ENCODE measurements at places on chromosomes 7 and 10. TPM values are rescaled to one million over a fixed set of nuclear protein-coding genes. Genes with fewer than 3 reads are reported as not detected.

DNA sequence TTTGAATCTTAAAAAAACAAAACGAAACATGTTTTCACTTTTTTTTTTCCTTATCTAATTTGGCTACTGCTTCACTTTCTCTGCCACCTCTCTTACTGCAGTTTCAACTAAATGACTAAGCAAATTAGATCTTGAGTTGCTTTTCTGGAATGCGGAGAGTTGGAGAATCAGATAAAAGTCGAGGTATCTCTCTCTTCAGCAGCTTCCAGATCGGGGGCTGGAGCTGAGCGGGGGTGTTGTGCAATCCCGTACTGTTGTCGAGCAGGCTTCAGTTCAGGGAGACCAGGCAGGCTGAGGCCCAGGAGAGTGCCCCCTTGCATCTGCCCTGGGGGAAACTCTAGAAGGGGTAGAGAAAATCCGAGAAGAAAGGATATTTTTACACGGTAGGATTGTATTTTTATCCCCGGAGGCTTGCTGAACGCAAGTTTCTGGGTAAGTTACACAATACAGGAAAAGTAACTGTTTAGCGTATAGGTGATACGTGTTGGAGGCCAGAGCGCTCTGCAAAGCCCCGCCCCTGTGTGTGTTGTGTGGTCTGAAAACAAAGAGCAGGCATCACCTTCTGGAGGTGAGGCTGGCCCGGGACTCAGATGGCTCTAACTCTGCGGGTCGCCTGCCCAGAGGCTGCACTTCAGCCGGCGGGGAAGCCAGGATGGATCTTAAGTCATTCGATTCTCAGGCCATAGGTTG lies 116.6 kb downstream of the KLF6 start:
- no peak for DNase-seq

DNA sequence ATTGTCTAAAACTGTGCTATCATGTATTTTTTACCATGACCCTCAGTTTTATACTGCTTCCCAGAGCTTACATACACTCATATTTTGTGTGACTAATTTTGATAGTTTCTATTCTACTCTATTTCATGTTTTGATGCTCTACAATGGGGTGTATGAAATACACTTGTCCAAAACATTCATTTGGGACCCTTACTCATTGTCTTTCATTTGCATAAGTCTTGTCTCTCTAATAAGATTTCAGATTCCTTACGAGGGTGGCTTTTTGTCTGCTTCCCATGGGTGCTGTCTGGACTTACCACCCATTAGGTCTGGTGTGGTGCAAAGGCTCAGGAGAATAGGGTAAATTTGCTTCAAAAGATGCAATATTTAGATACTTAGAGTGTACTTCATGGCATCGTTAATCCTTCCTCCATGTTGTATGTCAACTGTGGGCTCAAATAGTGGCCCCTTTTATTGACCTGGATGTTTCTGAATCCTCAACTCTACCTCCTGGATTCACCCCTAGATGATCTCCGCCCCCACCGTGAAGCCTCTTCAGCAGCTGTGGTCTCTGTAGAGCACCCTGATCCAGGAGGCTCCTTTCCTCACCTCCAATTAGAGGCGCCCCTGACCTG lies 3.6 kb upstream of the GIMAP5 start:
- no peak for DNase-seq

- DNase-seq = no peak
Measured at GRCh38 chr10:77806511-77807157, 119.9 kb downstream of the DLG5 start.

- no peak for DNase-seq
Measured at GRCh38 chr10:50469288-50469687, 154.5 kb downstream of the SGMS1 start.

DNA sequence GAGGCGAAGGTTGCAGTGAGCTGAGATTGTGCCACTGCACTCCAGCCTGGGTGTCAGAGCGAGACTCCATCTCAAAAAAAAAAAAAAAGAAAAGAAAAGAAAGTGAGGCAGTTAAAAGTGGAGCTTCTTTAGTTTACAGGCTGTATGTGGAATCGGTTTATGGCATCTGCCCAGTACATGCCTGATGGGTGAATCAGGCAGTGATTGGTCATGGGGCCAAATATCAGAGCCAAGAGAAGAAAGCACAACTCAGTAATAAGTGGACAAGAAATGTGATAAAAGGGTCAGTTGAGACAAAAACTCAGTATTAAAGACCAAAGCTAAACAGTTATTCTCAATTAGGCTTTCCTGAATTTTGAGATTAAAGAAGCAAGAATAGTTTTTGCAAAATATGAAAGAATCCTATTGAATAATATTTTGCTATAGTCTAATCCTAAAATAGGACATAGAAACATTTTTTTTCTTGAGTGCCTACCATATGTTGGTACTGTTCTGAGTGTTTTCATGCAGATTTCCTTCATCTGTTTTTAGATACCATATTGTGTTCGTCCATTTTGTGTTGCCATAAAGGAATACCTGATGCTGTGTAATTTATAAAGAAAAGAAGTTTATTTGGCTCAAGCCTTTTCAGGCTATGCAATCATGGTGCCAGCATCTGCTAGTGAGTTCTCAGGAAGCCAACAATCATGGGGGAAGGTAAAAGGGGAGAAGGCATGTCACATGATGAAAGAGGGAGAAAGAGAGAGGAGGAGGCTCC lies 14.4 kb downstream of the CDC14C start:
- no peak for DNase-seq

GRCh38 chr7:33184828-33185227 lies 55.5 kb downstream of the BBS9 start:
- DNase-seq = no peak

DNA sequence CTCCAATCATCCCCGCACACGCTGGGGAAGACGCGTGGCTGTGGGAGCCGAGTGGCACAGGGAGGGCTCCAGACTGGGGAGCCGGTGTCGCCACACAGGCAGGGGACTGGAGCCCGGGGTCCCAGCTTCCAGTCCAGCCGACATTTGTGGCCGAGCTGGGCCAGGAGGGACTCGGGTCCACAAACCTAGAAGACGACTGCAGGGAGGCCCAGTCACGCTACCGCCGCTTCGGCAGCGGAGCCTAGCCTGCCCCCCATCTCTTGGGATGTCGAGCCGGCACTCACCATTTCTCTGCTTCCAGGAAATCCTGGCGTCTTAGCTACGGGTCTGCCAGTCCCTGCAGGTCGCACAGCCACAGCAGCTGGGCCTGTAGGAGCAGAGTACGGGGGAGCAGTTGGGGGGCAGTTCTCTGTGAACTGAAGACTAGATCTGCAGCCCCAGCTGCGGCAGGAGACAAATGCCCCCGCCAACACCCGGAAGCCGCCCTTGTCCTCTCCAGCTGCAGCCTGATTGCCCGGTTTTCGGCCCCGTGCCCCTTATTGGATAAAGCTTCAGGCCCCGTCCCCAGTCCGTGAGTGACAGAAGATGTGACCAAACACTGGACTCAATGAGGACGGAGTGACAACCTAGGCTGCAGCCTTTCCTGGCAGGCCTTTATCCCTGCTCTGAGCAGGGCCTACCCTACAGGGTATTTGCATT lies 270.7 kb downstream of the ZNF33B start:
- DNase-seq = peak; percentile 68

DNA sequence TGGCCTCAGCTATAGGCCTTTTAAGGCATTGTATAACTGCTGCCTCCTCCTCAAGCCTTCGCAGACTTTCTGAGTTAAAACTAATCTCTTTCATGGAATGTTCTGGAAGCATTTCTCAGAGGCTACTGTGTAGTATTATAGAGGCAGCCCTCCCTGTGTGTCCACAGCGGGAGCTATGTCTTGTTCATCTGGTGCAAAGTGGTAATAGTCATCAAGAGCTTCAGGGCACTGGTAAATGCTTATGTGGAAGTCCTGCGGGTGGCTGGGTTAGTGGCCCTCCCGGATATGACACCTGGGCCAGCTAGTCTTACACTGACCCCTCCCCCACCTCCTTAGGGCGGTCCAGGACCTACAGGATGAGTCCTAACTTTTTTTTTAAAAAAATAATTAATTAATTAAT lies 2.2 kb upstream of the ABHD11 start:
- DNase-seq = no peak

GRCh38 chr7:29115753-29116152 lies 30.6 kb downstream of the CPVL start:
- no peak for DNase-seq

- no peak for DNase-seq
Measured at GRCh38 chr7:18866359-18867036, 250.9 kb downstream of the TWIST1 start.

- no peak for DNase-seq
Measured at GRCh38 chr10:129849452-129849750, 114.7 kb downstream of the EBF3 start.

DNA sequence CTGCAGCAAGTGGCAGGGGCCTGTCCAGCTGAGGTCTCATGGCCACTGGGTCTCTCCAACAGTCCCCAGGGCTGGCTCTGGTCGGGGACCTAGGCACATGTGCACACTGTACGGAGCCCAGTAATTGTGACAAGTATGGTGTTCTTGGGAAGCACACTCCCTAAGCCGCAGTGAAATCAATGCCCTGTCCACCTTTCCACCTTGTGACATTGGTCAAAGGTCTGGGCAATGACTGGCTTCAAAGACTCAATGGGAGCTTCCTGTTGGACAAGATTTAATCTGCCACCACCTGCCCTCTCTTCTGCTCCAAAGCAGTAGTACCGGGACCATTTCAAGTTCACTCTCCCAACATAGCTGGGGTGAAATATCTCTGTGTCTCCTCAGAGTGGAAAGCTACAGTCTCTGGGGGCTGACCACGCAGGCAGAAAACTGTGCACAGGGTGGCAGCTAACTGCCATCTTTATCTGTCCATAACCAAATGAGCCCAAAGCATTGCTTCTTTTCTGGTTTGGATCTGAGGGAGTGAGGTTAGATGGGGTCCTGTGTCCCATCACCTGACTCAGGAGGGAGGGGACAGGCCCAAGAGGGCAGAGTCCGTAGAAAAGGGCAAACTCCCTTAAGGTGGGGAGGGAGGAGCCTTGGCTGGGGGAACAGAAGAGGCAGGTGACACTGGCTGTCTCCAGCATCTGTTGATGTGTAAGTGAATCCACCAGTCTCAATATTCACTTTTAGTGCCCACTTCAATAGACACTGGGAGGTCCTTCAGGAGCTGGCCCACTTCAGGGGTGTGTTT lies 307.7 kb downstream of the TNS3 start:
- no peak for DNase-seq

DNA sequence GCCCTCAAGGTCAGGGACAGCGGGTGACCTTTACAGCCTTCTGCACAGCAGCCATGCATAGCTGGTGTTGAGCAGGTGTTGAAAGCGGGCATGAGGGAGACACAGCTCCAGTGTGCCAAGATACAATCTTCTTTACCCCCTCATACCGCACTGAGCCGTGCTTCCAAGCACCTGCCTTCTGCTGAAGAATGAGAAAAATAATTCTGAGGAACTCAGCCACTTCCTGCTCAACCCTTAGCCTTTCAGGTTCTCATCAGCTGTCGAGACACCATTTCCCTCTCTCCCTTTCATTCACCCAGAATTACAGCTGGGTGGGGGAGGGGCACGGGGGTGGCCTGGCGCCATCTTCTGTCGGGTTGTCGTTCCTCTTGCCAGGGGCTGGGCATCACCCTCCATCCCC lies 58.6 kb downstream of the COL13A1 start:
- no peak for DNase-seq

DNA sequence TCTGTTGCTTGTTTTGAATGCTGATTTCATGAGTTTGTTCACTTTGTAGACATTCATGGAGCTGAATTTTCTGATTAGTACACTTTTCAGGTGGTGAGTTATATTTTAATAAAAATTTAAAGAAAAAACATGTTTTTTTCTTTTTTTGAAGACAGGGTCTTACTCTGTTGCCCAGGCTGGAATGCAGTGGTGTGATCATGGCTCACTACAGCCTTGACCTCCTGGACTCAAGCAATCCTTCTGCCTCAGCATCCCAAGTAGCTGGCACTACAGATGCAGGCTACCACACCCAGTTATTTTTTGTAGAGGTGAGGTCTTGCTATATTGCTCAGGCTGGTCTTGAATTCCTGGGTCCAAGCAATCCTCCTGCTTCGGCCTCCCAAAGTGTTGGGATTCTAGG lies 23.7 kb downstream of the PDZD8 start:
- DNase-seq = no peak

GRCh38 chr10:130041451-130042371 lies 68.9 kb downstream of the C10orf143 start:
- no peak for DNase-seq

GRCh38 chr10:103605359-103606096 lies 112.0 kb downstream of the NEURL1 start:
- DNase-seq = peak; percentile 61

- no peak for DNase-seq
Measured at GRCh38 chr10:45416603-45417002, 42.6 kb downstream of the ALOX5 start.

DNA sequence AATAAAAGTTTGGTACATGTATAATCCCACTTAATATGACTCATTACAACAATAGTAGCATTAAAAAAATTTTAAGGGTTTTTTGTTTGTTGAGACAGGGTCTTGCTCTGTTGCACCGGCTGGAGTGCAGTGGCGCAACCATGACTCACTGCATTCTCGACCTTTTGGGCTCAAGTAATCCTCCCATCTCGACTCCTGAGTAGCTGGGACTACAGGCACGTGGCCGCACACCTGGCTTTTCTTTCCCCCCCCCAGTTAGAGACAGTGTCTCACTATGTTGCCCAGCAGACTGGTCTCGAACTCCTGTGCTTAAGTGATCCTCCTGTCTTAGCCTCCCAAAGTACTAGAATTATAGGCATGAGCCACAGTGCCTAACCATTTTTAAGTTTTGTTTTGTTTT lies 40.7 kb downstream of the KMT2C start:
- no peak for DNase-seq

DNA sequence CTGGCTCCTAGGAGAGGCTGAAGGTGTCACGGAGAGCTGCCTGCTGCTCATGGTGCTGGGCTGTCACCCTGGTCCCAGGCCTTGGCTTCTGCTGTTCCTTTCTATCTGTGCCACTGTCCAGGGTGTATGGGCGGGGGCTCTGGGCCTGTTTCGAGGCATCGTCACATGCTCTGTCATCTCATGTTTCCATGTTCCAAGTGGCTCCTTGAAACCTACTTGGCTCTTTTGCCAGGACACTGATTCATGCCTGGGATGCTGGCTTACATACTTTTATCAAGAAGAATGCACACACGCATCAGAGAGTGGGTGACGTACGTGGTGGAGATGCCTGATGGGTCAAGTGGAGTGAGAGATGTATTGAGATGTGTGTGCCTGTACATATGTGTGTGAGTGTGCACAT lies 50.9 kb downstream of the ADCY1 start:
- DNase-seq = no peak

DNA sequence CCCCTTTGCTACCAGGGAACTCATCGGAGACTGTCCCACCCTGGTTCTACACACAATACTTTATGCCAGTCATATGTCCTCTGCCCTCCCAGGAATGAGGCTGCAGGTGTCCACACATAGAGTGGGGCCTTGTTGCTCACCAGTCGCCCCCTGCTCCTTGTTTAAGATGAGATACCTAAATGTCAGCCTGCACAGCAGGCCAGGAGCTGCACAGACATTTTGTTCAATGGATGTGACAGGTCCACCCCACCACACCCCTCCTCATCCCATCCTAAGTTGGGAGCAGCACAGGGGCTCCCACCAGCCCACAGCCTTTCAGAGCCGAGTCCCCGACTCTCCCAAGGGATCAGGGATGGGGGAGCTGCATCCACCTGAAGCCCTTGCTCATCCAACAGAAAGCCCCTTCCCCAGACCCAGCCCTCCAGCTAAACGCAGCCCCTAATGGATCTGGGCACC lies 6.2 kb upstream of the GRID1 start:
- no peak for DNase-seq

Gene DGKB
- total RNA-seq = 0.09 TPM

Gene ZNF789
- 7.4 TPM for total RNA-seq

Gene HOXA4
- total RNA-seq = 0.28 TPM

Gene INHBA
- 0.23 TPM for total RNA-seq

Gene MALSU1
- 41.6 TPM for total RNA-seq

Gene LIPK
- not detected for total RNA-seq

Gene GPR15LG
- not detected for total RNA-seq

Gene MYOZ1
- total RNA-seq = 0.23 TPM

Gene PCGF5
- total RNA-seq = 55.5 TPM

Gene LRRTM3
- total RNA-seq = not detected

Gene URGCP
- total RNA-seq = 28.4 TPM
